ENCODE measurements at places on chromosomes 3 and 15. TPM values are rescaled to one million over a fixed set of nuclear protein-coding genes. Genes with fewer than 3 reads are reported as not detected.

The AADACL2 gene
- total RNA-seq = not detected

The HIGD2B gene
- total RNA-seq = not detected

The TMEM42 gene
- 10.2 TPM for total RNA-seq

The CCDC71 gene
- total RNA-seq = 9.4 TPM

The SMCO1 gene
- total RNA-seq = 89.9 TPM

The CCDC39 gene
- not detected for total RNA-seq

DNA sequence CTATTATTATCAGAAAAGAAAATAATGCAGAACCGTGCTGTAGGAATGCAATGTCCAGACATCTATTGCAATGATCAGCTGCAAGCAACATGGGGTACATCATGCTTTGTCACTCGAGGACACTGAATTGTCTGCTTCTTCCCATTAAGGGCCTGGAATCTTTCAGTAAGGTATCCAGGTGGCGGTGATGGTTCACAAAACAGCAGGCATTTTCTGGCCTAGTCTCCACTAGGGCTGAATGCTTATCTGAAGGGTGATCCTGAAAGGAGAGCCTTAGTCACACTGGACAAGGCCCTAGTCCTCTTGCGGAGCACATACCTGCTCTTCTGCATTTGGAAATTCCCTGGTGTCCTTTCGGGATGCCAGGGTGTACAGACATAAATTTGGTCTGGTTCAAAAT, 21.2 kb downstream of the ITPR1 start:
- DNase-seq = no peak

DNA sequence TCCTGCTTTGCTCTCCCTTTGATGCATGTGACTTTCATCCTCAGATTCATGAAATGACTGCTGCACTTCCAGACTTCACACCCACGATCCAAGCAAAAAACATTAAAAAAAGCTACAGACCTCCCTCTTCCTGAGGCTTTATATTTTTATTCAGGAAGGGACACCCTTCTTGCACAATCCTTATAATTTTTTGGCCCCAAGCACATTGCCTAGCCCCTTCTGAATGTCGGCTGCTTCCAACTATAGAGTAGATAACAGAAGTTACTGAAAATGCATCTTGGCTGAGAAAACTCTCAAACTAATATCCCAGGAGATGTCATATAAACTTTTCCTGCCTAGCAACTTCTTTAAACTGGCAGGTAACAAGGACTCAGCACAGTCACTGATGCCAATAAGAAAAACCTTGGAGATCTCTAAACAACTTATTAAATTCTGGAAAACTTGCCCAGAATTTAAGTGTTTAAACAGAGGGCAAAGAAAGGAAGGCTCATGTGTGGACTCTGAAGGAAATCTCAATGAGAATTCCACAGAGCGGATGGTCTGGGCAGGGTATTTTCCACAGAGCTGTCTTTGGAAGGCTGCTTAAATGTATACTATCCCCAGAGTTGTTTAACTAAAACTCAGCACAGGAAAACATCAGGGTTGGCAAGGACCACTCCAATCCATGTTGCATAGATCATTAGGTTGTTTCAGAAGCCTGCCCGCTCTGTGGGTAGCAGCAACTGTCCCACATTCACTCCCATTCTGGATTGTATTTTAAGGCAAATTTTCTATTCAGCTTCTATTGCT, 746.8 kb upstream of the LMCD1 start:
- no peak for DNase-seq

GRCh38 chr15:58611731-58612676, 137.5 kb downstream of the ADAM10 start:
- DNase-seq = no peak

- DNase-seq = no peak
Observed at GRCh38 chr3:184240384-184241140, 8.2 kb downstream of the ALG3 start.

GRCh38 chr3:134847349-134847748, 52.3 kb downstream of the EPHB1 start:
- no peak for DNase-seq

DNA sequence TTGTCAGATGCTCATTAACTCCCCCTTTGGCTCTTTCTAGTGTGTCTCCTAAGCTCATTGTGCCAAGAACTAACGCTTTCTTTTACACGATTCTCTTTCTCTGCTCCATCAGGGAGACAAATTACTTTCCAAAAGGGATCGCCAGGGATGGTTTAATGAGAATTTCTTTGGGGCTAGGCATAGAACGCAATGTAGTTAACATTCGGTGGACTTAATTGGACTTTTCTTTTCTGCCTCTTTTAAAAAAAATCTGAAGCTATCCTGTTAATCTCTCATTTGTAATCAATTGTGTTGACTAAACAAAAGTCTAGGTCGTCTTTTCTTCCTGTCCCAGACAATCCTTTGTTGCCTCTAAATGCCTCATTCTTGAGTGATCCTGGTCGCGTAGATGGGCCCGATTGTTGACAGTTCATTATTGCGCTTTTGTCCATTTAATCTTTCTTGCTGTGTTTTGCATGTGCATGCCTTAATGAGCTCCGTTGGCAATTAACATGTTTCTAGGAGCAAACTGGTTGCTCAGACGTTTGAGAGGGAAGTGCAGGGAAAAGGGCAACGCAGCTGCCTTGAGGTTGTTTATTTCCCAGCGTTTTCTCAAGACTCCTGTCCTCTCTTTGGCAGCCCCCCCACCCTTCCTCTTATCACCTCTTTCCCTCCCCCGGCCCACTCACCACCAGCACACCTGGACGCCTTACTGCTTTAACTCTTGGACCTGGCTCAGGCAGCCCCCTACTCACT, 7.8 kb downstream of the FEZF2 start:
- no peak for DNase-seq

- DNase-seq = no peak
Observed at GRCh38 chr3:106088304-106088703, 219.5 kb upstream of the CBLB start.

- DNase-seq = no peak
Observed at GRCh38 chr3:58565621-58566397, 11.4 kb downstream of the FAM107A start.

DNA sequence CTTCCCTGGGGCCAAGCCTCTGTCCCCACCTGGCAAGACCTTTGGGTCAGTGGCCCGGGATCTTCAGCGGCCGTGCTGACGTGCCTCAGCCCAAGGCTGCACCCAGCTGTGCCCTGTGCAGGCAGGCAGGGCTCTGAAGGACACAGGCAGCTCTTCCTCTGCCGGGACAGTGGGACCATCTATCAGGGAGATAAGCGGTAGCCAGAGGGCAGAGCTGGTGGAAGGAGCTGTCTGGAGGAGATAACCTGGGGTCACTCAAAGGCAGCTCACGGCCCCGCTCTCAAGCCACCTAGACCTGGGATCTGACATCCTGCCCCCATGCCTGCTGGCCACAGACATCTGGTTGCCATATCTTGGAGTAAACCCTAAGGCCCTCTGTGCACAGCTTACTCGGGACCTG, 27.3 kb downstream of the DUSP7 start:
- no peak for DNase-seq

- DNase-seq = no peak
Observed at GRCh38 chr3:159693226-159693625, 295.4 kb upstream of the IL12A start.

GRCh38 chr15:56351957-56352506, 13.2 kb upstream of the TEX9 start:
- DNase-seq = no peak
